ENCODE measurements at places on chromosomes 16 and 17.

DNA sequence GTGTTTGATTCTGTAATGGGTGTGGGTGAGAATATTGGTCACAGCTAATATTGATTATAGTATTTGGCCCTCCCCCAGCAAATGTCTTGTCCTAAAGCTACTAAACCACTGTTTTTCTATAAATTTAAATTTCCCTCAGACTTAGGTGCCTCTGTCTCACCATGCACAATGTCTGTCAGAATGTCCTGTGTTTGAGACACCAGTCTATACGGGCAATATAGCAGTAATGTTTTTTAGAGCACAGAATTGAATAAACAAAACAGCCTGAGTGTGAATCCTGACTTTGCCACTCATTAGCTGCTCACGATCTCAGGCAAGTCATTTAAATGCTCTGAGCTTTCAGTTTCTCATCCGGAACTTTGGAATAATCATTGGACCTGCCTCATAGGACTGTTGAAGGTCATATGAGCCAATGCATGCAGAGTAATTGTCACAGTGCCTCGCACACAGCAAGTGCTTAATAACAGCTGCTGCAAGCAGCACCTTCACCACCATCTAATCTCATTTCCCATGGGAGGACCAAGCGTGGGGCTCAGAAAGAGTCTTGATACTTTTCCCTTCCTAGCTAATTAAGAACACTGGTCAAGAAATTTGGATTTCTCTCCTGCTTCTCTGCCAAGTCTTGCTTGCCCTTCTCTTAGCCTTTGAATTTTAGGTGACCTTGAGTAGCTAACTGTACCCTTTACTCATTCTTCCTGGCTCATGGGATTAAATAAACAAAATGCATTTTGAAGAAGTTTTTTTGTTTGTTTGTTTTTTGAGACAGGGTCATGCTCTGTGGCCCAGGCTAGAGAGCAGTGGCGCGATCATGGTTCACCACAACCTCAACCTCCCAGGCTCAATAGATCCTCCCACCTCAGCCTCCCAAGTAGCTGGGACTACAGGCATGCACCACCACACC lies 9.8 kb downstream of the HLF start:
- DNase-seq = no peak

- no peak for DNase-seq
Measured at GRCh38 chr17:68533887-68534694, 21.9 kb downstream of the PRKAR1A start.

DNA sequence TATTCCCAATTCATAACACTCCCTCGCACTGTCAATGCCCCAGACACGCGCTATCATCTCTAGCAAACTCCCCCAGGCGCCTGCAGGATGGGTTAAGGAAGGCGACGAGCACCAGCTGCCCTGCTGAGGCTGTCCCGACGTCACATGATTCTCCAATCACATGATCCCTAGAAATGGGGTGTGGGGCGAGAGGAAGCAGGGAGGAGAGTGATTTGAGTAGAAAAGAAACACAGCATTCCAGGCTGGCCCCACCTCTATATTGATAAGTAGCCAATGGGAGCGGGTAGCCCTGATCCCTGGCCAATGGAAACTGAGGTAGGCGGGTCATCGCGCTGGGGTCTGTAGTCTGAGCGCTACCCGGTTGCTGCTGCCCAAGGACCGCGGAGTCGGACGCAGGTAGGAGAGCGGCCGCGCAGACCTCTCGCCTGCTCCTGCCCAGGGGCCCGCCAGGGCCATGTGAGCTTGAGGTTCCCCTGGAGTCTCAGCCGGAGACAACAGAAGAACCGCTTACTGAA lies at the start of gene GRN:
TSS of gene GRN (plus strand) at position 364 of the 515 bp plus-strand sequence. CDS start 3,863 bp downstream, outside the sequence.
- DNase-seq = peak; percentile 71

DNA sequence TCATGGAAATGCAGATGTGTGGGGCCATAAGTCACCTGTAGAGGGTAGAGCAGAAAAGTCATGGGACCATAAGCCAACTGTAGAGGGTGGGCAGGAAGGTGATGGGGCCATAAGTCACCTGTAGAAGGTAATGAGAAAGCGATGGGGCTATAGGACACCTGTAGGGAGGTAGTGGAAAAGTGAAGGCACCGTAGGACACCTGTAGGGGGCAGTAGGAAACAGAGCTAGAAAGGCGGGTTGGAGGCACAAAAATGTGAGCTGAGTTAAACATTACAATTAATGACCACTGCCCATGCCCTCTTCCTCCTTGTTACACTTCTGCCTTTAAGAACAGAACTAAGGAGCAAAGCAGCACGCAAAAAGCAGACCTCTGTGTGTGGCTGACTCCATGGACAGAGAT lies 150.1 kb downstream of the SHISA6 start:
- DNase-seq = no peak

DNA sequence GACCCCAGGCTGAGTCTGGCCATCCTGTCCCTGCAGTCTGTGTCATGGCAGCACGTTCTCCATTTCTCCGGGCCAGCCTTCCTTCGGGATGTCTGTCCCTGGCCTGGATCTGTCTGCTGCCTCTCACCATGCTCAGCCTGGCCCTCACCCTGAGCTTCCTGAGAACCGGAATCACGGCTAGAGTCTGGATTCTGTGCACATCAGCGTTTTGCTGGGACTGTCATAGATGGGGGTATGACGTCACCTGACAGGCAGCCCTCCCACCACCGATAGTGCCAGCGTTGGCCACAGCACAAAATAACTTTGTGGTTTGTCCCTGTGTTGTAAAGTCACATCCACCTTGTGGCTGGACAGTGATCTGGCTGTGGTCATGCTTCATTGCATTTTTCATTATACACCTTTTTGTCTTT lies 59.2 kb downstream of the B9D1 start:
- DNase-seq = no peak

DNA sequence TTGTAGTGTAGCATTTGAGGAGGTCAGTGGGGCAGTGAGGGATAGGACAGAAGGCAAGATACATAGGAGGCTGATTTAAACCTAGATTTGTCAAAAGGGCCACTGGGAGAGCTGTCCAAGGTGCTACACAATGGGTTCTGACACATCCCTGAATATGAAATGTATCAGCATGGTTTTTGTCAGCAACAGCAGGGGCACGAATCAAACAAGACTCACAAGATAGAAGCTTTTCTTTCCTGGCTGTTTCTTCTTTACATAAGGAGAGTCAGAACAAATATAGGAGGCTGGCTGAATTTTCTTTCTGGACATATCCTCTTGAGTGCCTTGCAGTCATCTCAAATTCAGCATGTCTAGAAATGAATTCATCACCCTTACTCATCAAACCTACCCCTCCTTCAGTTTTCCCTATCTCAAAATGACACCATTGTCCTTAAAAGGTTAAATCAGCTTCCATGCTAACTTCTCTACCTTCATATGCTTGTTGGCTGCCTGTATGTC lies 130.5 kb downstream of the NPIPB5 start:
- no peak for DNase-seq

DNA sequence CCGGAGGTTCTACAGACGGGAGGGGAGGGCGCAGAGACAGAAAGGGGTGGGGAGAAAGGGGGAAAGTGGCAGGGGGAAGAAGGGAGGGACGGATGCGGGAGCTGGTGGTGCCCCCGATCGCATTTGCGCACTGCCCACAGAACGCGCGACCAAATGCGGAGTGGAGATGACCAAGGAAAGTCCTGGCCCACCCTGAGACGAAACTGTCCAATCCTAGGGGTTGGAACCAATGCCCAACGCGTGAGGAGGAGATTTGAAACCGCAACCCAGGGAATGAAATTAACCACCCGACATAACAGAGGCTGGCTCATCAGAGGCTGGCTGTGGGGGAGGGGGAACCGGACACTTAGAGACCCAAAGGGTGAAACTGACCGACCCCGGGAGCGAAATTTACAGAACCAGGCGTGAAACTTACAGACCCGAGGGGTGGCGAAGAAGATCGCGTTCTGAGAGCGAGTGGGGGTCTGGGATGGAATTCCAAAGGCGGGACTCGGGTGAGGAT lies 1.4 kb downstream of the HES7 start:
- no peak for DNase-seq

DNA sequence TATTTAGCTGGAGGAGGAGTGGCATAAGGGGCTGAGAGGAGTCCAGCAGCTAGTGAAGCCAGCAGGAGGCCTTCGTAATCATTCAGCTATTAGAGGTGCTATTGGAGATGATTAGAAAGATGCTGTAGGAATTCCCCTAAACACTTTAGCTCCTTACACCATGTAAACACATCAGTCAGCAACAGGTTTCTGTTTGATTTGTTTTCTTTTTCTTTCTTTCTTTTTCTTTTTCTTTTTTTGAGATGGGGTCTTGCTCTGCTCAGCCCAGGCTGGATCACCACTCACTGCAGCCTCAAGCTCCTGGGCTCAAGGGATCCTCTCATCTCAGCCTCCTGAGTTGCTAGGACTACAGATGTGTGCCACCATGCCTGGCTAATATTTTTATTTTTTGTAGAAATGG lies 10.6 kb upstream of the SEPHS2 start:
- DNase-seq = no peak

GRCh38 chr17:5523249-5523648 lies 36.9 kb downstream of the MIS12 start:
- DNase-seq = no peak

DNA sequence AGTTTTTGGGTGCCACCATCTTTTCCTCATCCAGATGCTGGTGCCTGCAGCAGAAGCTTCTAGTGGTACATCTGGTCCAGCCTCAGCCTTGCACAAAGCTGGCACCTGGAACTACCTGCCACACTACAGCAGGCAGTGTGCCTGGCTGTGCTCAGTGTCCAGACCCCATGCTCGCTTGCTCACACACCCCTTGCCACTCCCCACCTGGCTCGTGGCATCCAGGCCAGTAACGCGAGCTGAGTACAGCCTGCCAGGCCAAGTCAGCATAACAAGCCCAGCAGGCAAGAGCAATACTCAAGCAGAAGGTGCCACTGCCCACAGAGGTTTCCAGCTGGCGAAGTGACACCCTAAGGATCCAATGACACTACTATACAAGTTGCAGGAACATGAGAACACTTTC lies 29.7 kb upstream of the KIF2B start:
- no peak for DNase-seq

GRCh38 chr17:5120036-5120435 lies 4.2 kb downstream of the USP6 start:
- DNase-seq = no peak

DNA sequence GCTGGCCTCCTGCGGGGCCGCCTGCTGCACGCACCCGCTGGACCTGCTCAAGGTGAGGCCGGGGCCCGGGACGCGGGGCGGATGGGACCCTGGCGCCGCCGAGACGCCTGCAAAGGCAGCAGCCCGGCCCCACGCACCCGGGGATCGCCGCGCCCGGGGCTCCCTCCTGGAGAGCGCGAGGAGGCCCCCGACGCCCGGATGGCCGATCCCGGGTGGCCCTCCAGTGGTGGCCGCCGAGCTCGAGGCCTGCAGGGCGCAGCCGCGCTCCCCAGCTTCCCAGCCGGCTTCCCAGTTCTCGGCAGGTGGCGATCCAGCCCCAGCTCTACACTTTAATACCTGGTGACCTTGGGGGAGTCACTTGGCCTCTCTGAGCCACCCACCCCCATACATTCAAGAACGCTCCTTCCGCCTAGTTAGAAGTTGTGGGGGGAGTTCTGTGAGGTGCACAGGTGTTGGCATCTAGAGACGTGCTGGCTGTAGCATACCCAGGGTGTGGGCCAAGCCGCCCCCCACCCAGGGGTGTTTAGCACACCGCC lies 452 bp downstream of the SLC25A10 start:
- DNase-seq = no peak

- DNase-seq = no peak
Measured at GRCh38 chr16:12450387-12450786, 353.3 kb downstream of the CPPED1 start.

GRCh38 chr16:4385066-4385788 lies 13.6 kb downstream of the VASN start:
- no peak for DNase-seq

GRCh38 chr17:36463916-36464764 lies 22.3 kb upstream of the ZNHIT3 start:
- DNase-seq = peak; percentile 47

GRCh38 chr17:1005361-1005946 lies 8.5 kb downstream of the TIMM22 start:
- no peak for DNase-seq

- DNase-seq = no peak
Measured at GRCh38 chr17:50055055-50055425, 870 bp upstream of the ITGA3 start.

- DNase-seq = no peak
Measured at GRCh38 chr17:77935121-77935571, 23.4 kb upstream of the TNRC6C start.

DNA sequence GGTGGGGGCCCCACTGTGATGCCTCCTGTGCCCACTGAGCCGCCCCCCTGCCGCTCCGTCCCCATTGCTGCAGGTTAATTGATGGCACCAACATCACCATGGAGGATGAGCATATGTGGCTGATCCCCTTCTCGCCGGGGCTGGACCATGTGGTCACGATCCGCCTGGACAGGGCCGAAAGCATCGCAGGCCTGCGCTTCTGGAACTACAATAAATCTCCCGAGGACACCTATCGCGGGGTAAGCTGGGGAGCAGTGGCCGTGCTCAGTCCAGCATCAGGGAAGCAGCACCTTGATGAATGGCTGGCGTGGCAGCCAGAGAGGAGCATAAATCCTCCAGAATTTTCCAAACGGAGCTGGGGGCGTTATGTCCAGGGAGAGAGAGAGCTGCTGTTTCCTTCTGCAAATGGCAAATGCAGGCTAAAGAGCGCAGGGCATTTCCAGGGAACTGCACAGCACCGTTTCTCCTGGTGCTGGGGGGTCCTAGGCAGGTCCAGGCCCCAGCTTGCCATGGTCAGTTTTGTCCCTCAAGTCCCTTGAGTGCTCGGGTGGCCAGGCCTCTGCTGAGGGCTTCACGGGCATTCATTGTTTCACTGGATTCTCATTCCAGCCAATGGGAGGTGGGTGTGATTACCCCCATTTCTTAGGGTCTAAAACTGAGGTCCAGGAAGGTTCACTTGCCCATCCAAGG lies 216.4 kb downstream of the KATNIP start:
- DNase-seq = no peak

DNA sequence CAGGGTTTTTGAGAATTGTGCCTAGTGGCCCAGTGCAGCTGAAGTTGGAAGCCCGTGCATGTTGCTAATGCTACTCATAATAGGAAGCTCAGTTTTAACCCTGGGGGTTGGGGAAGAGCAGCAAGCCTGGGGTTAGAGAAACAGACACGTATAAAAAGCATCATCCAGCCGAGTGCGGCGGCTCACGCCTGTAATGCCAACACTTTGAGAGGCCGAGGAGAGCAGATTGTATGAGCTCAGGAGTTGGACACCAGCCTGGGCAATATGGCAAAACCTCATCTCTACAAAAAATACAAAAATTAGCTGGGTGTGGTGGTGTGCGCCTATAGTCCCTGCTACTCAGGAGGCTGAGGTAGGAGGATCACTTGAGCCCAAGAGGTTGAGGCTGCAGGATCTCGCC lies 2.3 kb upstream of the CLUH start:
- DNase-seq = no peak

GRCh38 chr16:75121949-75122568 lies 5.5 kb upstream of the LDHD start:
- DNase-seq = no peak

Data from stimulated activated CD4-positive, alpha-beta T cell treated with anti-CD3 and anti-CD28 coated beads, Interleukin-12 subunit alpha, Interleukin-12 subunit beta, amount 100 ng/mL, for 24 hours (primary cell).